ENCODE measurements at places on chromosomes 6 and 20.

DNA sequence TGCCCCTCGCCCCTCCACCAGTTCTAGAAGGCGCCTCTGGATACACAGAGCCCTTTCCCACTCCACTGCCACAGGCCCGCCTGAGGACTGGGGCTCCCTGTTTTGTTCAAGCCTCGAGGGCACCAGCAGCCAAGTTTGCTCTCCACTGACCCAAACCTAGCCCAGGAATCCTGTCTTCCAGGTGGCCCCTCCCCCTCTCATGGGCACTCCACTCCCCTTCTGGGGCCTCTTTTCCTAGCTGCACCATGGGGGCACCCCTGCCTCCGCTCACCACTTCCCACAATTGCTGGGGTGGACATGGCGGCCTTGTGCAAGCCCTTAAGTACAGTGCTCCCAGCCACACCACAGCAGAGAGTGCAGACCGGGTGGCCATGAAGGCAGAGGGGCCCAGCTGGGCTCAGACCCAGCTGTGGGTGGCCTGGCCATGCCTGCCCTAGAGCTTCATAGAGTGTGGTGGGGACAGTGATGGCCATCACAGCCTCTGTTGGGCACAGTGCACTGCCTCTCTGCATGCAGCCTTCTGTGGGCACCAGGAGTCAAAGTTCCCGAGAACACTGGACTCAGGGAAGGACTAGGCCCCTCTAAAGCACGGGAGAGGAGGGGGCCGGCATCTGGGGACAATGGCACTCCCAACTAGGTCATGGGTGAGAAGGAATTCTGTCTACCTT, 1.3 kb downstream of the MYL9 start:
- no peak for DNase-seq

DNA sequence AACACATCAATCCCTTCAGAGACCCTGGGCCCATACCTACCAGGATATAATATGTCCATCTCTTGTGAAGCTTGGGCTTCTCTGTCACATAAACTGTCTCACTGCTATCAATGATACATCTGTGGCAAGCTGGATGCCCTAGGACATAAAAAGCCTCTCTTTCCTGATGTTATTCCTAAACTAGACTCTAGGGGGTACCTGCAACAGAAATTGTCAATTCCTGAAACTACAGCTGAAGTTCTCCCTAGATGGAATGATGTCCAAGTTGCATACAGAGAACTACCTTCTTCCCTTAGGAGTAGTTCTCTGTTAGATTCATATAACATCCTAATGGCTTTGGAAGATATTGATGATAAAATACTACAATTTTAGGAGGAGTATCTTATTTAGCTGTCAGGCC, 35.8 kb downstream of the TBX18 start:
- DNase-seq = no peak

DNA sequence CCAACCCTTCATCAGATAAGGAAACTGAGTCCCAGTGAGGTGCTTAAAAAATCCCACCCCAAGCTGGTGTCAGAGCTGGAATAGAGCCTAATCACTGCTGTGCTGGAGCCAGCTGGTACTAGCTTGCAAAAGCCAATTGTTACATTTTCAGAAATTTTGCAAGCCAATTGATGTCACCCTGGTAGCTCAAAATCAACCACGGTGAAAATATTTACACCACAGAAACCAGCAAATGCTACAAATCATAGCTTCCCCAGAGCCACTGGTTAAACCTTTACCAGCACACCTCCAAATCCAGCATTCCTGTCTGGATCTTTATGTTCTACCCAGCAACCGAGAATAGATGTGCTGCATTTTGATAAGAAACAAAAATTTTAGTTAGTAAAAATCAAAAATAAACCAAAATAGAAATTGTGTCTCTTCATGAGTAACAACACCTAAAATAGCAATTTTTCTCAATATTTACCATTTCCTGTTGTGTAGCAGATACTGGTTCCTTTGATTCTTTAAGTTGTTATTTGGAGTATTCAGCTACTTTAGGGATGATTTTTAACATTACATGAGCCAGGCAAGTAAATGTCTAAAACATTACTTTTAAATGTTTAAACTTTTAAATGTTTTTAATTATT, 7.2 kb upstream of the LCA5 start:
- DNase-seq = no peak

DNA sequence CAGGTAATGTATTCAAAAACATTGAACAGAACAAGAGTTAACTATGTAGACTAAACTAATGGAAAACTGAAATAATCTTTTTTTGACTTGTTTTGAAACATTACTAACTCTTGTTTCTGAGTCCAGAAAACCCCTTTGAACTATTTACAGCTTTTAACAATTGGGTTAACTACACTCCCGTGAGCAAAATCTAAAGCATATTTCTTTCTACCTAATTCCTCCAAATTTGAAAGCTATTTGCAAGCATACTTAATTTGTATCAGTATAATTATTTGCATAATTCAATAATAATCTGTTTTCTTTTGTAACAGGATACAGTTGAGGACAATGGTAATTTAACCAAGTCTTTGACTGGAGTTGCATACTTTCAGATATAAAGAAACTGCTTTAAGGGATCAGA, 62.6 kb upstream of the AGPAT4 start:
- DNase-seq = no peak

DNA sequence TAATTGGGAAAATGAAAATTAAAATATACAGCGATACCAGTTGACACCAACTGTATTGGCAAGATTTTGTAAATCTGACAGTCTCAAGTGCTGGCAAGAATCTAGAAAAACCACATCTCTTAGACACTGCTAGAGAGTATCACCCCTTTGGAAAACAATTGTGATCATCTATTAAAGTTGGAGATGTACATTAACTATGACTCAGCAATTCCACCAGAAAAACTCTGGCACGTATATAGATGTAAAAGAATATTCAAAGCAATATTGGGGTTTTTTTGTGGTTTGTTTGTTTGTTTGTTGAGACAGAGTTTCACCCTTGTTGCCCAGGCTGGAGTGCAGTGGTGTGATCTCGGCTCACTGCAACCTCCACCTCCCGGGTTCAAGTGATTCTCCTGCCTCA, 142.9 kb downstream of the HACE1 start:
- no peak for DNase-seq

DNA sequence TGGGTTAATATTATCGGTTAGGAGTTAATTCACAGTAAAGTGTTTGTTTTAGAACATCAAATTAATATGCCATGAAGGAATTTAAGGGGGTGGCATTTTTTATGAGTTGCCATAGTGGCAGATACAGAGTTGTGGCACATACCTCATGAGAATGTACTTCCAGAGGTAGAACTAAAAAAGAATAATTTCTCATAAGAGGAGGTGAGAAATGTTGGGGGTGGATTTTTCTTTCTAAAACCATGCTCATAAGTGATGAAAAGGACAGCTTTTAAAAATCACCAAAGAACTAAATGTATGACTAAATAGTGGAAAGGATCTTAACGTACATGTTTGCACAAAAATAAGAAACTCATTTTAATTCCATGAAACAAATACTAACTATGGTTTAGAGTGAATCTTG, 58.7 kb downstream of the SHLD1 start:
- no peak for DNase-seq

DNA sequence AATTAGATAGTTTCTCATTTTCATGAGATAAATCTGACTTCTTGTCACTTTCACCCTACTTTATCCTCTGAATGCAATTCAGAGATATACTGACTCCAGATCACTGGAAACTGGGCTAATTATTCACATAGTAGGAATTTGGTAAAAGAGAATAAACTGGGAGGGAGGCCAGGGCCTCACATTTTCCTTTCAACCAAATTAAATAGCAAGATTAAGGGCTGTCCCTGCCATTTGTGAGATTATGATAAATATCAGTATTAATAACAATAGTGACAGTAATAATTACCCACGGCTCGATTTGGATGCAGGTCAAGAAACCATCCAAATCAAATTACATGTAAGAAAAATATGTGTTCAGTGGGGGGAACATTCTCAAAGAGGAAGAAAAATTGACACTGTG, 140.5 kb downstream of the CD83 start:
- DNase-seq = no peak

DNA sequence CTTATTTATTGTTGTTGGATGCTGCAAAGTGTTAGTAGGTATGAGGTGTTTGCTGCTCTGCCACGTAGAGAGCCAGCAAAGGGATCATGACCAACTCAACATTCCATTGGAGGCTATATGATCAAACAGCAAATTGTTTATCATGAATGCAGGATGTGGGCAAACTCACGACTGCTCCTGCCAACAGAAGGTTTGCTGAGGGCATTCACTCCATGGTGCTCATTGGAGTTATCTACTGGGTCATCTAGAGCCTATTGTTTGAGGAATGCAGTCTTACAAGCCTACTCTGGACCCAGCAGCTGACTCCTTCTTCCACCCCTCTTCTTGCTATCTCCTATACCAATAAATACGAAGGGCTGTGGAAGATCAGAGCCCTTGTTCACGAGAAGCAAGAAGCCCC, 12.1 kb downstream of the MICB start:
- DNase-seq = no peak

- no peak for DNase-seq
Measured at GRCh38 chr20:14219801-14220461, 117.5 kb downstream of the FLRT3 start.

DNA sequence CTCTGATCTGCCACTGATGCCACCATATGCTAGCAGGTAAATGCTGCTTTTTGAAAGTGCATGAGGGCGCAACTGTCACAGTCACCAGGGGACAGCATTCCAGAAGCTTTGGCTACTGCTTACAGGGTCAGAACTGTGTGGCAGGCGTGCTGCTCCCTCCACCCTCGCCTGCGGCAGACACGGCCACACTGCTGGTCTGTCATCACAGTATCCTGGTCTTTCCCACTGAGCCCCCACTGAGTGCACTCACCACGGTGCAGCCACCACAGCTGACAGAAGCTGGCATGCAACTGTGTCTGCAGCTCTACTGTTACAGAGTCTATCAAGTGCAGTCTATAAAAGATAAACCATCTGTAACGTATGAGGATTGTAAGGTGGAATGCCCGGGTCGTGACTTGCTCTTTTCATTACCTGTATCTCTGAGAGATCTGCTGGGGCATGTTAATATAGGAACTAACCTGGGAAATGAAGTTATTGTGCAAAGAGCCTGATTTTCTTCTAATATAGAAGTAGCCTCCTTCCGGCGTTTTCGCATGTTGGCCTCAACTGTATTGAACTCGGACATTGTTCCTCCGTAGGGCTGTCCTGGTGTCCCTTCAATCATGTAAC, 24.5 kb downstream of the GCLC start:
- DNase-seq = no peak

DNA sequence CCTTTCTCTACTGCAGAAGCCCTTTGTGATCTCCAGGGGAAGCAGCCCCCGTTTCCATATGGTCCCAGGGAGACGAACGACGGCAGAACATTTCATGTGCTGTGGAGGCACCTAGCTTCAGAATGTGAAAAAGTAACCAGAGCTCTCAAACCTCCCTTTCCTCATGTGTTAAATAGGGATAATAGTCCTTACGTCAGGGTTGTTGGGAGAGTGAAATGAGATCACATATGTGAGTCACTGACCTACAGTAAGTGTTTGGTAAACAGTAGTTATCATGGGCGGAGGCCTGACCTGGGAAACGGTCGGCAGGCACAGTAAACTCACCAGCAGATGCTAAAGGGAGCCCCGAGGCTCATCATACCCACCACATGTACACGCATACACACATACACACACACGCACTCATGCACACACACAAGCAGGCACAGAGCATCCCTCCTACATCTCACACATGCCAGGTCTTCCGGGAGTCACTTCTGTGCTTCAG, 89.7 kb downstream of the LY86 start:
- DNase-seq = no peak

DNA sequence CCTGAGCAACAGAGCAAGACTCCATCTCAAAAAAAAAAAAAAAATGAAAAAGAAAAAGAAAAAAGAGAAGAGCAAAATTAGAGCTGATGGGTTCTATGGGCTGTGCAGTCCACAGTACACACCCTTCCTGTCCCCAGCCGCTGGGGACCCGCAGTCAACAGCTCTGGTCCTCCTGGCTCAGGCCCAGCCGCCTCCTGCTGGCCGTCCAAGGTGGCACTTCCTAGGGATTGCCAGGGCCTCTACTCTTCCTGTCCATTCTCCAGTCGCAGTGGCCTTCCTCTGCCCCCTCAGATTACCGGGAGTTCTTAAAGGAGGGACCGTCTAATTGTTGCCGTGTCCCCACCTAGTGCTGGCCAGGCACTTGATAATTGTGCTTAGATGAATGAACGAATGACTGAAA, 41.7 kb downstream of the TMEM242 start:
- no peak for DNase-seq

DNA sequence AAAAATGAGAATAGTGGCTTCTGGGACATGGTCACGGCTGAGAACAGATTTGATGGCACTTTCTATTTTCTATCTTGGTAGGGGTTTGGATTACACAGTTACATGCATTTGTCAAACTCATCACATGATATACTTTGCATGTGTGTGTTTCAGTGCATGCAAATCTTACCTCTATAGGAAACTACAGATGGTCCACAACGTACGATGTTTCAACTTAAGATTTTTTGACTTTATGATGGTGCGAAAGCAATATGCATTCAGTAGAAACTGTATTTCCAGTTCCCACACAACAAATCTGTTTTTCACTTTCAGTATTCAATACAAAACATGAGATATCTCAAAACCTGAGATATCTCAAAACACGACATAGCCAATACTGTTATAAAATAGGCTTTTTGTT, 231.8 kb upstream of the SPTLC3 start:
- DNase-seq = no peak

GRCh38 chr20:6614836-6615235, 152.7 kb upstream of the BMP2 start:
- DNase-seq = no peak

DNA sequence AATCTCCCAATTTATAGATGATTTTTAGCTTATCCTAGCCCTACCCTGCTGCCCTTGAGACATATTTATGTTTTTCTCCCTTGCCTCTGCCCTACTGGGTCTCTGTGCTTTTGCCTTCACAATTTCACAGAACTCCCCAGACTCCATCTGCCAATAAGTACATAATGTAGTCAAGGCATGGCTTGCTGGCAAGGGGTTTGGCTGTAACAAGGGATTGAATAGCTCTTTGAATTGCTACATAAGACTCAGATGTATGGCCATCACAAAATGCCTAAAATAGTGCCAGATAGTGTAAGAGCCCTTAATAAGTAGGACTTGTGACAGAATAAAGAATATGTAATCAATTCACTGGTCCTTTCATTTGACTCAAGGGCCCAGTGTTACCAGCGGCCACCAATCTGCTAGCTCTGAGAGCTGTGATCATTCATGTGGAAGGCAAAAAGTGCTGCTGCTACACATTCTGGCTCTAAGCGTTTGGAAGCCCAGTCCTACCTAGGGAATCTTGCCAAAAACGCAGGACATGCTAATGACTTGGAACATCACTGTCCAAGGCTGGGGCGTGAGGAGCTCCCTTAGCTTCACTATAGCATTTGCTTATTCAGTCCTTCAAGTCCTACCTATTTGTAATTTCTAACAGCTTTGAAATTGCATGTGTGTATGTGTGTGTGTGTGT, 20.5 kb downstream of the CLVS2 start:
- no peak for DNase-seq

- no peak for DNase-seq
Measured at GRCh38 chr6:133428295-133428694, 187.1 kb downstream of the EYA4 start.

All from CD4-positive, alpha-beta T cell treated with Interleukin-4 for 1 hour (primary cell).